ENCODE measurements at places on chromosomes 3 and 15.

DNA sequence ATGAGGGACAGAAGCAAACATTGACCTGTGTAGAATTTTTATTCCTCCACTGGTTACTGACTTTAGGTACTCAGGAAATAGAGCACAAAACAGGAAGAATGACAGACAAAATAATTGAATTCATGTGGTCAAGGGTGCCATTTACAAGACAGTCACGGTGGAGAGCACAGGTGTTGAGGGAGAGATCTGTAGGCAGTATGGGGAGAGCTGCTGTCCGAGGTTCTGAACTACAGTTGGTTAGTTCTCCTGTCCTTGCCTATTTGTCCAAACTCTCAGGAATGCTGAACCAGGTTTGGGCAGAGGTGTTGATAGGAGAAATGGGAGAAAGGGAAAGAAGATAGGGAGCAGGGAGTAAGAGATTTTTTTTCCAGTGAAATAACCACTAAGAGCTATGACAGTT is 178.5 kb upstream of the ZBTB20 start:
- DNase-seq: no peak

- DNase-seq: no peak
Measured at GRCh38 chr3:102972350-102972749, 537.5 kb downstream of the ZPLD1 start.

- no peak for DNase-seq
Measured at GRCh38 chr3:181839916-181840297, 128.2 kb downstream of the SOX2 start.

DNA sequence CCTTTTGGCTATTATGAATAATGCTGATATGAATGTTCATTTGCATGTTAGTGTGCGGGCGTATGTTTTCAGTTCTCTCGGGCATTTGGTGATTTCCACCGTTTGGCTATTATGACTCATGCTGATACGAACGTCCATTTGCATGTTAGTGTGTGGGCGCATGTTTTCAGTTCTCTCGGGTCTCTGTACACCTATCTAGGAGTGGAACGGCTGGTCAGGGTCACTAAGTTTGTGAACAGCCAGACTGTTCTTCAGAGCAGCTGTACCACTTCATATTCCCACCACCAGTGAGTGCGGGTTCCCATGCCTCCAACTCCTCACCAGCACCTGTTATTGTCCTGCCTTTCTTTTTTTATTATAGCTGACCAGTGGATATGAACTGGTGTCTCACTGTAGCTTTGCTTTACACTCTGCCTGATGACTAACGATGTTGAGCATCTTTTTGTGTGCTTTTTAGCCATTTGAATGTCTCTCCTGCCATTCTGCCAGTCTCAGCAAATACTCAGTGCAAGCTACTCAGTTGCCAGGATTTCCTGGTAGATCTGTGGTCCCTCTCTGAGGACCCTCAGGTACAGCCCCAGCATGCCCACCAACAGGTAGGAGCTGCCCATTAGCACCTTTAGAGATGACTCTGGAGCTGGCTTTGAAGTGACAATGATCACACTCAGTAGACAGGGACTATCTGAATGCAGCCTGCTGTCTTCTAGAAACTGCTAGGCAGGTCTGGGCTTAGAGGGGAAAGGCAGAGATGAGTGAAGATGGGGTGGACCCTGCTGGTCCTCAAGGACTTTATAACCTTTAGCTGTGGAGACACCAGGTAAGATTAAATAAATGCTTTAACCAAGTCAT is 141.1 kb downstream of the XXYLT1 start:
- DNase-seq: no peak

DNA sequence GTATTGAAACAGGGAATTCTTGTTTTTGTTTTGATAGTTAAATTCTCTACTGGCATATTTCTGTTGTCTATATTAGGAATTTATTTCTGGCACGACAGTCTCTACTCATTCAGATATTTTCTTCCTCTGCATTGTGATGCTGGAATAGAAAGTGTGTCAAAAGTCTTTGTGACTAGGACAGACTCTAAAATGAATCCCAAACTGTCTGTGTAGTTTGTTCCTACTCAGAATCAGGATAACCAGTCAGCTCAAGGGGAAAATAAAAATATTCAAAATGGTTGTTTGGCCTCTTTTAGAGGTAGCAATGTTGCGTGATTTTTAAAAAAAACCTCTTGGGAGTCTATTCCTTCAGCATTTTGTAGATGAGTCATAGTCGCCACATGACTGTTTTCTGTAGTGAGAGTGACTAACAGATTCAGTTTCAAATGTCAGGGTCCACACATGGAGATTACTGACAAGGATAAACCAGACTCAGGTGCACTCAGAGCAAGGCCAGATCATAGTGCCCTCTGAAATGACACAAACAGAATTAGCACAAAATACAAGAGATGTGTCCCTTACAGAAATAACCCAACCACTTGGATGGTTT is 13.1 kb downstream of the SLC7A14 start:
- DNase-seq: no peak

GRCh38 chr3:133376810-133377209 is 23.0 kb upstream of the BFSP2 start:
- DNase-seq: no peak

GRCh38 chr3:14202874-14203520 is 24.4 kb downstream of the LSM3 start:
- no peak for DNase-seq

DNA sequence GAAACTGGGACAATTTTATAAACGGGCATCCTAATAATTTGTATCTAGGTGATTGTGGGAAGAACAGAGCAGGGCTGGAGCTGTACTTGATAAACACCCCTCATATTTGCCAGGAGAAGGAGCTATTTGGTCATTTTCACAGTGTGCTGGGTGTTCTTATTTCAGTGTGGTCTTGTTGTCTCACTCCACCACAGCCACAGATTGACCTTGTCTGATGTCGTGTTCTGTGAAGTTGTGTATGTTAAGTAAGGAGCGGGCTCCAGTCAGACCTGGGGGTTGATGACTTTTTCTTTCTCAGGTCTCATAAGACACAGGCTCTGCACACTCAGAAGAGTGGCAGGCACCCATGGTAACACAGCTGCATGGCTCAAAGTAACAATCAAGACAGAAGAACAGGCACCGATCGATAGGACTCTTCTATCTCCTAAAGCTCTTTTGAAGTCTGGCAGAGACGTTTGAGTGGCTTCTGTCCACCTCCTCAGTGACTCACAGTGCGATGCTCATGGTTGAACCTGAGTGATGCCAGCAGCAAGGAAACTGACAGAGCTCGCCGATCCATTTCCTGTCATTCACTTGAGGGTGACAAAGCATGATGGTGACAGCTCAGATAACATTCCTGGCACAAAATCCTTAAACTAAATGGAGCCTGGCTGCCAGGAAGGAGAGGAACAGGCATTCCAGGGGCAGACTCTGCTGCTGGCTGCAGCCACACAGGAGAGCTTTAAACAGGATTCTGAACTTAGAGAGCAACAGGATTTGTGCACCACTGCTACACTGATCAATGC is 20.8 kb downstream of the DPH3 start:
- no peak for DNase-seq

DNA sequence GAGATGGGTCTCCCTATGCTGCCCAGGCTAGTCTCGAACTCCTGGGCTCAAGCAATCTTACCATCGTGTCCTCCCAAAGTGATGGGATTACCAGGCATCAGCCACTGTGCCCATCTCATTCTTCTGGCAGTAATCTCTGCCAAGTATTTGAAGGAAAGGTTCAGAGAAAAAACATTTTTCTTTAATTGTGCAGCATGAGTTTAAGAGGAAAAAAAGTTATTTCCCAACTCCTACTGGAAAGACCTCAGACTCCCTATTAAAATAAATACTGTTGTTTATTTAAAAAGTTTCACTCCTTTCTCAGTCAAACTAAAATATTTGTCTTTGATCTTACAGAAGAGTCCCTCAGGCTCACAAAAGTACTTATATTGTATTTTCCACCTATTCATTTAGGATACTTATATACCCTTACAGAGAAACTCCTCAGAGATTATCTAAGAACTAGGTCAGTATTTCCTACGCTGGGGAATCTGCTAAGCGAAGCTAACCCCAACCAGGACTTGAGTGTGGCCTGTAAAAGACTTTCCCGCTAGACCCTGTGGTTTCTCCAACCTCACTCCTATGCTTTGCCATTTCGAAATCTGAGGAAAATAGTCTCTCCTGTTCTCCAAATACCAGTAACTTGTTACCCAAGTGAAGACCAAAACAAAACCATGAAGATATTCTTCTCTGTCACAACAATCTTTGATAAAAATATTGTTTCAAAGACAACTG is 28.7 kb downstream of the WWTR1 start:
- DNase-seq: no peak

DNA sequence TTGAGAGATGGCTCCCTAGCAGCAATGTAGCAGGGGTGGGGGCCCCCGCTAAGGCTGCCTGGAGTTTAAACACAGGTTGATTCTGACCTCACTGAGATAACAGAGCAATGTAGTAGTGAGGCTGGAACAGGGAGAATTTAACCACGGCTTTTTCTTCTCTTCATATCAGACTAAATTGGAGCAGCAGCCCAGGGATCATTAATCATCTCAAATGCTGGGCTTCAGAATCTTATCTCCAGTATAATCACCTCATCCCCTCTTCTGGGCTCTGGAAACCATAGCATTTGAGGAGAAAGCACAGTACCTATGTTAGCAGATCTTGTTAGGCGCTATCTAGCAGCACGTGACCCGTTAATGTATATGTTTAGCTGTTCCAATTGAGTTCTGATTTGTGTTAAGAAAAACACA is 25.4 kb upstream of the DET1 start:
- DNase-seq: no peak

DNA sequence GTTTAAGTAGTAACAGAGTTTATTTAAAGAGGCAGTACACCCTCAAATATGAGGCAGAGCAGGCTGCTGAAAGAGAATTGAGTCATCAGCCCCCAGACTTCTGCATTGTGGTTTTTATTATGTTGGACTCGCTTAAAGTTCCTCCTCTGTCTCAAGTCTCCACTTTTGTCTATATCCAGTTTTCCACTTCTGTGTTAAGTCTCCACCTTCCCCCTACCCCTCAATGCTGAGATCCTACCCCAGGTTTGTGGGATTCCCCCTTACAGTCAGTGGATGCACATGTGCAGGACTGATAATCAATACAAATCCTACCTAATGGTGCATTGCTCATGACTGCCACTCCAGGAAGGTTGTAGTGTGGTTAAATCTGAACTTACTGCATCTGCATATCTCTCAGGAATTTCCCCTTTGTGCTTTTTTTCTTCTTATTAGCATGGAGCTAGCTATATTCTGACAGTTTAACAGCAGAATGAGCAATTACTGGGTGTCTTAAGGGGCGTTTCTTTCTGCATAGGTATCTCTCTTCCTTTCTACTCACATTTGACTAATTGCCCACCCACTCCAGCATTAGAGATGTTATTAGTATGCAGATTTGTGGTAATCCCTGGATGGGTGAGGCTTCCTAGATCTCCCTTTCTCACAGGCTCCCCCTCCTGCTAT is 11.9 kb upstream of the CD200R1L start:
- DNase-seq: no peak

GRCh38 chr3:99324636-99325203 is 313.7 kb upstream of the COL8A1 start:
- DNase-seq: no peak

DNA sequence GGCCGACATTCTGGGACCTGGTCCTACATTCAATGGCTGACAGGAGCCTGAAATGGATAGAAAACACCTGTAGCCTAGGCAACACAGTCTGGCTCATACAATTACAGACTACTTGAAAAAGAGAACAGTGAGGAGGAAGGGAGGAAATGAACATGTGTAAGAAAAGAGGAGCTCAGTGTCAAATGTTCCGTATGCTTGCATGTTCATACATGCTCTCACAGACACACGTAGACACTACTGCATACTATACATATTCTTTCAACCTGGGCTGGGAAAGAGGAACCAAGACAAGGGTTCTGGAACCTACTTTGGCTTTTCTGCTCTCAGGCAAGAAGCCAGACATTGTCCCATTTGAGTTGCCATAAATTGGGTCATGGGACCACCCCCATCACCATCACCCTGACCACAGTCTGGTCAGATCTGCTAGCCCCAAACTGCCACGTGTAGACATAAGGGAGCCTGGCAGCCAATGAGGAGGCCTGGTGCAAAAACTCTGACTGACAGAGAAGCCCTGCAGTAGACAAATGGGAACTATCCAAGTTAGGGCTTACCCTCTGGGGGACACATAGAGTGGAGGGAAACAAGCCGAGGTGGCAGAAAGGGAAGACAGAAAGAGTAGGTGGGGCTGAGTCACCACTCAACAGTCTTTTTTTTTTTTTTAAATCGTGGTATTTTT is 310.0 kb downstream of the SHQ1 start:
- no peak for DNase-seq

DNA sequence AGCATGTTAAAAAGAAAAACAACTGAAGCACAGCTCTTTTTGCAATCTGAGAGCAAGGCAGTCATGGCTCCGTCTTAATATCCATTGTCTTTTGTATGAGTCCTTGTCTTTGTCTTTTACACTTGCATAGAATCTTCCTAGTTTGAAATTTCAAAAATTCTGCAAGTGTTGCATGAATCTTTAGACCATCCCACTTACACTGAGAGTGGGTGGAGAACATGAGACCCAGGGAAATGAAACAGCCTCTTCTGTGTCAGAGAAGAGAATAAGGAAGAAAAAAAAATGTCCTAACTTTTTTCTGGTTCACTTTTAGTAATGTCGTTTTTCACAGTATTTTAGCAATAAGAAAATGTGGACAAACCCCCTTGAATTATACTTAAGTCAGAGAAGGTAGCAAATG is 12.1 kb upstream of the DCLK3 start:
- no peak for DNase-seq

DNA sequence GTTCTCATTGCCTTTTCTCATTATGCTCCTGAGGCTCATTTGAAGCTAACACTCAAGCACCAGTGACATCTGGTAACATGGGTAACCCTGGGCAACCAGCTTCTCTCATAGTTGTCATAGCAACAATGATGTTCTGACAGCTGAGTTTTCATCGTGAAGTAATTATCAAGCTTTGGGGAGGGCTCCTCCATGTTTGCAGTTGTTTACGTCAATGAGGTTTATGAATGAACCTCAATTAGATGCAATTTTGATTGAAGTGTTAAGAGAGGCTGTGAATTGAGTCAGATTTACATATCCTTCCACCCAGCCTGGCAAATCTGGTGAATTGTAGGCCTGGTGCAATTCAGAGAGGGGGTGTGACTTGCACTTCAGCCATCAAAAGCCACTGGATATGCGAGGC is 119.3 kb upstream of the CHD2 start:
- DNase-seq: peak; percentile 56

DNA sequence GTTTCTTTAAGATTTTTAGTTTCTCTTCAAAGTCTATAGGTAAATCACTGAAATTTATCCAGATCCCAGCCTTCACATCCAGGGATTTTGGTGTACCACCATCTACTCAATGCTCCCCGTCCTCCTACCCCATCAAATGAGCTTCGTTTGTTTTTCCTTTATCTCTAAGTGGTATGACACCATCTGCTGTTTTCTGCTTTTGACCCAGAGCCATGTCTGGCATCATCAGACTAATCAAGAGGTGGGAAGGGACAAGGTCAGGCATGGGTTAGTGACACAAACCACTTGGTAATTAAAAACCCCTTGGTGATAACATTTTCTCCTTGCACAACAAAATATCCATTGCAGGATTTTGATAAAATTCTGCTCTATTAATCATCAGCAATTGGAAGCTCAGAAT is 92.7 kb upstream of the GOLGA8J start:
- DNase-seq: no peak

All from DMS 273 treated with DMSO at 0.1 percent for 48 hours (cell line).